ENCODE measurements at places on chromosomes 3 and 15.
A peak's percentile ranks its signal among the peaks of the same experiment; 100 is the strongest.

GRCh38 chr15:85988741-85989140 lies 90.9 kb upstream of the AGBL1 start:
- no peak for DNase-seq

DNA sequence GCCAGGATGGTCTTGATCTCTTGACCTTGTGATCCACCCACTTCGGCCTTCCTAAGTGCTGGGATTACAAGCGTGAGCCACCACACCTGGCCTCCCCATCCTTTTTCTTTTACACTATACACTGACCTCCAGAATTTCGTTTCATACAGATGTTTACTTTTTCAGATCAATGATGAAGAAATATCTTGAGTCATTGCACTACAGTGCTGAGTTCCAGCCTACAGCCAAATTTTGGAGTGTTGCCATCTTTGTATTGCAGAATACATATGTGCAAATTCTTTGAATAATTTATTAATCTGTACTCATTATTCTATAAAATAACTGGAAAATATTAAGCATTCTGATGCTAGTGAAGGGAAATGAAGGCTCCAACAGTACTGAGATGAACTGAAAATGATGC lies 12.5 kb downstream of the ZPLD1 start:
- no peak for DNase-seq

GRCh38 chr3:191301017-191301416 lies 28.2 kb upstream of the CCDC50 start:
- DNase-seq, result no peak

GRCh38 chr3:172911142-172911541 lies 160.6 kb downstream of the ECT2 start:
- DNase-seq, result no peak

DNA sequence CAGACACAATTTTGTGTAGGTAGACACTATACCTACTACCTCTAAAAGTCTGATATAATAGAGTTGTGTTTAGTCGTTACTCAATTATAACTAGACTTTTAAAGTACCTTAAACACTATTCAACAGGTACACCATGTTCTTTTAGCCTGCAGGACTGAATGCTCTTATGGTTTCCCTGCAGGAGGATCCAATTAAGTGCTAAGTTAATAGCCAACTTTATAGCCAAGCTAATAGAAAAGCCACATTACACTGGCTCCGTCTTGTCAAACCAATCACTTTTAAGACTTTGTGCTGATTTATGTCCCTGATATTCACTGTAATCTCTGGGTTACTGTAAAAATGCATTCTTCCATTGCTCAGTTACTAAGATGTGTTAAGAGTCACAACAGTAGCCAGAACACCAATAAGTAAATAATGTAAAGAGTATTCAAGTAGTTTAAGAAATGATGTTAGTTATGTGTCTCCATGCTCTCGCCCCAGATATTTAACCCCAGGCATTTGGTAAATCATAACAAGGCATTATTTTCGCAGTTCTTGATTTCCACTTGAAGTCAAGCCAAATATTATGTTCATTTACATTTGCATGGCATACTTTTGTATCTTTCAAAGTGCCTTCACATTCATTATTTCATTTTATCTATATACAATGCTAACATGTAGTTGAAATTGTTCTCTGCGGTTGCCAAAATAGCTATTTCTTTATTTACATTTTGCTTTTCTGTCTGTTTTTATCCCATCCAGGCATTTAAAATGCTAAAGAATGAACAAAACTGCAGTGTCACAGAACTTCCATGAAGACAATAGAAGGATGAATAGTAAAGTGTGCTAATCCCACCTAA lies 42.7 kb upstream of the AP4E1 start:
- DNase-seq, result no peak

- no peak for DNase-seq
Observed at GRCh38 chr3:98525494-98525893, 2.8 kb upstream of the CLDND1 start.

DNA sequence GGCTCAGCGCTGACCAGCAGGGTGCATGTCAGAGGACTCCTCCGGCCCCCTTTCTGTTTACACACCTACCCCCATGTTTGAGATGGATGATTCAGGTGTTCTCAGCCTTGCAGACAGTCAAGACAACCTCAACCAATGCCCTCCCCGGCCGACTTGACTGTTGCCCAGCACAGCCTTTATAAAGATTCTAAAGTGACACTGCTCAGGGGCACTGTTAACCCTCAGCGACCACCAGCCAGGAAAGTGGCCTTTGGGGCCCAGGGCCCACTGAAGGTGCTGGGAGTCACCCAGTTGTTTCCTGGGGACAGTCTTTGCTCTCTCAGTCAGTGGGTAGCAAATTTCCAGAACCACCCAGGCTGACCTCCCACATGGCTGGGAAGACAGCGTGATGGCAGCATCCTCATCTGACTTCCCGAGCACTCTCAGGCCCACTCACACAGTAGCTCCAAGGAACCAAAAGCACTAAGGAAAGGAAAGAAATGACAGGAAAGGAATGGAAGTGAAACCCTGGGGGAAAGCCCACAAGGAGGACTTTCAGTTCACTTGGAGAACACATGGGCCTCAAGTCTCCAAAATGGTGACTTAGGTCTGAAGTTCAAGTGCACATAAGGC lies 128.4 kb downstream of the ASB7 start:
- DNase-seq, result no peak

GRCh38 chr15:88019656-88020055 lies 236.9 kb downstream of the NTRK3 start:
- DNase-seq, result no peak

GRCh38 chr3:61531528-61531927 lies 29.8 kb upstream of the PTPRG start:
- DNase-seq, result no peak

- DNase-seq, result no peak
Observed at GRCh38 chr3:71273453-71273852, 310.1 kb downstream of the FOXP1 start.

- no peak for DNase-seq
Observed at GRCh38 chr3:108182339-108182738, 39.9 kb downstream of the IFT57 start.

DNA sequence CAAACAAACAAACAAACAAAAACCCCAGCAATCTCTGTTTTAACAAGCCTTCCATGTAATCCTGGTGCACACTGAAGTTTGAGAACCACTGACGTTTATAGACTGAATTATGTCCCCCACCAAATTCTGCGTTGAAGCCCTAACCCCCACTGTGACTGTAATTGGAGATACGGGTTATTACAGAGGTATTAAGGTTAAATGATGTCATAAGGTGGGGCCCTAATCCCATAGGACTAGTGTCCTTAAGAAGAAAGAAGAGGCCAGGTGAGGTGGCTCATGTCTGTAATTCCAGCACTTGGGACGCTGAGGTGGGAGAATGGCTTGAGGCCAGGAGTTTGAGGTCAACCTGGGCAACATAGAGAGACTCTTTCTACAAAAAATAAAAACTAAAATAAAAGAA lies 42.4 kb upstream of the TM4SF1 start:
- DNase-seq, result no peak

- no peak for DNase-seq
Observed at GRCh38 chr15:45169608-45170480, 17.9 kb downstream of the SHF start.

GRCh38 chr3:56654460-56654859 lies 28.6 kb downstream of the TASOR start:
- DNase-seq, result no peak

DNA sequence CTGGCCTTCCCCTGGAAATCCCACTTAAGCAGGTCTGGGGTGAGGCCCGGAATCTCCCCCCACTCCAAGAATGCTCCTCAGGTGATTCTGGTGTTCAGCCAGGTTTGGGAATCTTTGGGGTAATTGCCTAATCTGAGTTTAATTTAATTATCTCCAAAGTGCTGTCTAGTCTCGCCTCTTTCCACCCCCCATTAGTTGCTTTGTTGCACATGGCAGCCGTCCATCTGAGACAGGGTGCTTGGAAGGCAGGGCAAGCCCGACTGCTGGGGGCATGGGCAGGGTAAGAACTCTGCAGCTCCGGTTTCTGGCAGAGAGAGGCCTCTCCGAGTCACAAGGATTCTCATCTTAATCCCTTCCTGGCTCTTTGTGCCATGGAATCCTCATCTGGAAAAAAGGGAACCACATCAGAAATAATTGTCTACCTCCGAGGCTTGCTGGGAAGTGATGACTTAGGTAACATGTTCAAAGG lies 15.0 kb downstream of the IL17RD start:
- DNase-seq, result peak; percentile 66

DNA sequence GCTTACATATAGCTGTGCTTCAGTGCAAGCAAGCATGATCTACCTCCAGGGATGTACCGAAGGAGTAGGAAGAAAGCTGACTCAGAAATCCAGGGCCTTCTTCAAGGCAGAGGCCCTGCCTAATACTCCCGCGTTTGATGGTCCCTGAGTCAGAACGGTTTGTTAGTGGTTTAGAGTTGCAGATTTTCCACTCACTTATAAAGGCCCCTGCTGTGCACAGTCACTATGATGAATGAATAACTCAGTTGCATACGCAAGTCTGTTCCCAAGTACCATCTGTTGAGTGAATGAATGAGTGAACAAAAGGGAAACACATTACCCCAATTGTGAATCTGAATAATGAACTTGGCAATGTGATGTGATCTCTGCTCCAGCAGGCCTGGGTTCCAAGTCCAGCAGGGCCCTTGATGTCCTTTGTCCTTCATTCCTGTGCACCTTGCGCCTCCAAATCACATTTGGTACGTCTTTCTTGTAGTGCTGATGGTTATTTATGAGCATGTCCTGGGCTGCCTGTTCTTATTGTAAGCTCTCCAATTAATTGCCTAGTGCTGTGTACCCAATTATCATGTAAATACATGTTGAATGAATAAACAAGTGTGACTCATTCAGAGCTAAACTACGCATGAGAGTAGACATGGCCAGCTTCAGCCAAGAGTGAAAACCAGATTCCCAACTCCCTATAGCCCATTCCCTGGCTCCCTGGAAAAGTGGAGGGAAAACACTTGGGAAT lies 85.3 kb upstream of the LIMD1 start:
- no peak for DNase-seq

GRCh38 chr3:39276746-39277145 lies 3.1 kb downstream of the CX3CR1 start:
- no peak for DNase-seq

DNA sequence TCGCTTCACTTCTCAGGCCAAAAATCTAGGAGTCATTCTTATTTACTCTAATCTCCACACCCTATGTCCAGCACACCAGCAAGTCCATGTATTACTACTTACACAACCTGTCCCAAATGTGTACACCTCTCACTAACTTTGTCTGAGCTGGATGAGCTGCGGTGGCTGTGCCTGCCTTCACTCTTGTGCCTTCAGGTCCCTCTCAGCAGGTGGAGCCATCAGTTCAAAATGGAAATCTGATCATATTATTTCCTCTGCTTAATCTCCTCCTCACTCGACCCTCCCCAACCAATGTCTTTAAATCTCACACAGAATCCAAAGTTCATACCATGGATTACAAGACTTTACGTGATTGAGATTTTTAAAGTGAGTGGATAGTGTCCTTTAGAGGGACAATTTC lies 82.8 kb downstream of the SSR3 start:
- no peak for DNase-seq

GRCh38 chr3:76107935-76108570 lies 322.7 kb upstream of the ZNF717 start:
- DNase-seq, result no peak

DNA sequence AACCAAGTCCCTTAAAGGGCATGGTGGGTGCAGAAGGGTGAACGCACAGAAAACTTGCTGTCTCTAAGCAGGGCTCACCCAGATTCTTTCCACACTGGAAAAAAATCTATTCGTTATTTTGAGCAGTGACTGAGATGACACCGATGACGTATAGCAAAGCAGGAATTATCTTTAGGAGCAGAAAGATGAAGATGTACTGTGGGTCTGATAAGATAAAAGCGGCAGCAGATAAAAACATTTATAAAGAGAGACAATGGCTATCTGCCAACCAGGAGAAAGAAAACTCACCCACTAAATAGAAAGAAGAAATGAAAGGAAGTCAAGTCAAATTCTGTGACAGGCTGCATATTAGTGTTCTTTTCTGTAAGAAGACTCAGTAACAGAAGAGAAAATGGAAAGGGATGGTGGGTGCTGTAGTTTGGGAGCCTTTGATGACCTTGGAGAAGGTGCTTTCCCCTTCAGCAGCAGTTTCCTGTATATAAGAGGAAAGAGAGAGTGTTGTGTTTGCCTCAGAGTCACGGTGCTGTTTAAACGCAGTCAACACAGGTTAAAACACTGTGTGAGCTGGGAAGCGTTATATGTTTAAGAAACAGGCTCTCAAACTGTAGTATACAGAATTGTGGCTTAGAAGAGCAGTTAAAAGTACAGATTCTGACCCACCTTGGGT lies 111.6 kb downstream of the AQP9 start:
- DNase-seq, result no peak

GRCh38 chr3:50271314-50271936 lies 2.5 kb downstream of the SEMA3B start:
- DNase-seq, result no peak

- DNase-seq, result no peak
Observed at GRCh38 chr15:56982987-56983386, 64.5 kb downstream of the TCF12 start.

DNA sequence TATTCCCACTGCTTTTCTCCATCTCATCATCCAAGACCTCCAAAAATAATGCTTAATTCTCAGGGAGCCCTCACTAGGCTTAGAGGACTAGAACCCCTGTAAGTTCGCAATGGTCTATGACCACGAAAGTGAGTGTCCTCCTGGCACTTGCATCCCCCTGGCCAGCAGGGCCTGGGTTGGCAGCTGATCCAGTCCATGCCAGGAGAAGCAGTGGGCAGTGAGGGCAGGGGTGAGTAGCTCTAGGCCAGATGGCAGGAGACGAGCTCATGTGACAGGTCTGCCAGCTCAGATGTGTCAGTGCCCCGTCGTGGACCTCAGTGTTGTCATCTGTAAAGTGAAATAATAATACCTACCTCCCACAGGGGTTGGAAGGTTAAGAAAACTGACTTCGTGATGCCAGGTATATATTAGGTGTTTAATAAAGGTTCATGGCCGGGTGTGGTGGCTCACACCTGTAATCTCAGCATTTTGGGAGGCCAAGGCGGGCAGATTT lies 11.1 kb downstream of the GP5 start:
- DNase-seq, result no peak

- DNase-seq, result no peak
Observed at GRCh38 chr3:29004885-29005599, 275.8 kb upstream of the RBMS3 start.

DNA sequence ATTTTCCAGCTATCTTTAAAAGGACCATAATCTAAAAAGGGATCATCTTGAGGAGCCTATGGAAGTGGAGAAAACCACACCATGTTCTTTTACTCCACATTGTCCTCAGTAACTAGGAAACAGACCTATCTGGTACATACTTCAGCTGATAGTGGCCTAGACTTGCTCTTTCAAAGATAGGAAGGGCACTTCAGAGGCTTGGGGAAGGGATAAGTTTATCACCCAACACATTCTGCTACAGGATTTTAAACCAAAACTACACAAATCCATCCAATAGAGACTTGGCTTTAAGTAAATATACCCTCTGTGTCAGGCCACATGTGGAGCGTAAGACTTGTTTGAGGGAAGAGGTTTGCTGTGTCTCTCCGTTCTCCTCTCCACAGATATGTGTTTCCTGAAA lies 35.4 kb downstream of the CP start:
- DNase-seq, result no peak

DNA sequence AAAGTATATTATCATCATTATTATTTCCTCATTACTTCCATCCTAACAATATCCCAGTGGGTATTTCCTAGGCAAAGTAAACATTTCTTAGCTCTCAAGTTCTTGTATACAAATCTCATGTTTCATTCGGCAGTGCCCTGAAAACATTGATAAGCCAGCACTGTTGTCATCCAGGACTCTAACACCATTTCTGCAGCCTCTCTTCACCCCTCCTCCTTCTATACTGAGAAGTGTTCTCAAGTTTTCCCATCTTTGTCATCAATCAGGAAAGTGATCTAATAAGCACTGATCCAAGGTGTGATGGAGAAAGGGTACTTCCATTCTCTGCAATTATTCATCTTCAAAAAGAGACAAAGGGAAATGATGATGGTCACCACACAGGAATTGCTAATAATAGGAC lies 168.4 kb upstream of the CCDC54 start:
- no peak for DNase-seq

All from breast epithelium (tissue), 4 donors.